ENCODE measurements at places on chromosomes 7 and 10.

- DNase-seq, result no peak
Measured at GRCh38 chr7:31550432-31550831, 36.5 kb downstream of the ITPRID1 start.

GRCh38 chr10:99435986-99436638 is 5.7 kb upstream of the GOT1 start:
- no peak for DNase-seq

- DNase-seq, result no peak
Measured at GRCh38 chr7:149879766-149880637, 6.2 kb downstream of the ATP6V0E2 start.

DNA sequence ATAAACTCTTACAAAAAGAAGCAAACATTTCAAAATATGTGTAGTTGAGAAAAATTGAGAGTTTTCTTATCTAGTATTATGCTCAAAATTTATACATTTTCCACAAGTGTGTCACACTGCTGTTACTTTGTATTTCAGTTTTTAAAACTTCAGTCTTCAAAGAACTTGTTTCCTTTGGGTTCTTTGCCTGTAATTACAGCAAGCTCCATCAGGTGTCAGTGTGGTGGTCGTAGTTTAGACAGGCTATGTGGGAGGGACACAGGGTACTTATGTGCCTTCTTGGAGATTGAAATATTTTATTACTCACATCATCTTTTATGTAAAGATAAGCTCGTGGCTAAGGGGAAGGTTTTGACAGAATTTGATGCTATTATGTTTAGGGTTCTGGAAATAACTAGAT is 360.5 kb downstream of the FGFR2 start:
- no peak for DNase-seq

GRCh38 chr10:112875476-112876267 is 74.4 kb upstream of the TCF7L2 start:
- DNase-seq, result no peak

GRCh38 chr7:104538152-104538551 is 209.7 kb downstream of the LHFPL3 start:
- DNase-seq, result no peak

- no peak for DNase-seq
Measured at GRCh38 chr7:120617275-120617674, 240.7 kb downstream of the TSPAN12 start.

DNA sequence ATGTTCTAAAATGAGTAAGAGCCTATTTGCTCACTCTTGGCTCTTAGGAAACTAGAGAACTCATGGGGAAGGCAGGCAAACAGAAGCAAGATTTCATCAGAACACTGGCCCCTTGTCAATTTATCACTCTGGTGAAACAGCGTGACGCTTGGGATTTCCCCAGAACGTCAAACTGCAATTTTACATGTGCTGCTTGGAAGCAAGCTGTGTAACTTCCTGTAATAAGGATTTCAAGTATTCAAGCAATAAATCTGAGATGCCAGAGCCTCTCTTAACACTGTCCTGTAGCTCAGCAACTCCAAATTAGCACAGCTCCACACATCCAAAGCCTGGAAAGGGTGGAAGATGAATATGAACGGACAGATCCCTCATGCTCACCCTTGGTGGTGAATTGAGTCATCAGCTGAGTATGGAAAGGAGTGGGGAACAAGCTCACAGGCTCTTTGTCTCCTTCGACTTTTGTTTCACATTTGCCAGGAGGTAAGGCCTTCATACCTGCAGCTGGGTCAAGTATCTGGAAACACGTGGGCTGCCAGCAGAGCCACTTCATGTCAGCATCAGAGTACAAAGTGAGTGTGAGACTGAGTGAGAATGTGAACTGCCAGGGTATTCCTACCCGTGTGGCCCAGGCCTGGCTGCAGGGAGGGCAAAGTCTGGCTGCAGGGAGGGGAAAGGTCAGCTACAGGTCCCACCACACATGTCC is 140.4 kb upstream of the NAMPT start:
- no peak for DNase-seq

DNA sequence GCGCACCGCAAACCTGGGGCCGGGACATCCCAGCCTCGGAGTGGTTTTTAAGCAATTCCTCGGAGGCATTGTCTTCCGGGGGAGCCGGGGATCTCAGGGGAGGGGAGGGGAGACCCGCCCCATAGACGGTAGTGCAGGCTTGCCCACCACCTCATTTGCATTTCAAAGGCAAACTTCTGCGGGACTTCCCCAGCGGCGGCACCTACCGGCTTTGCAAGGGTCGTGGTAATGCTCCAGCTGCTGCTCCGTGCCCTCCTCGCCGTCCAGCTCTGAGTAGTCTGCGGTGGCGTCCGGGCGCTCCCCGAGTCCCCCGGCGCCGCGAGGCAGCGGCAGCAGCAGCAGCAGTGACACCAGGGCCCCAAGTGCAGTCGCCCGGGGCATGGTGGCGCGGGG is 425 bp downstream of the TLL2 start:
- no peak for DNase-seq

GRCh38 chr7:138556771-138557484 is 96.9 kb downstream of the TRIM24 start:
- DNase-seq, result no peak

DNA sequence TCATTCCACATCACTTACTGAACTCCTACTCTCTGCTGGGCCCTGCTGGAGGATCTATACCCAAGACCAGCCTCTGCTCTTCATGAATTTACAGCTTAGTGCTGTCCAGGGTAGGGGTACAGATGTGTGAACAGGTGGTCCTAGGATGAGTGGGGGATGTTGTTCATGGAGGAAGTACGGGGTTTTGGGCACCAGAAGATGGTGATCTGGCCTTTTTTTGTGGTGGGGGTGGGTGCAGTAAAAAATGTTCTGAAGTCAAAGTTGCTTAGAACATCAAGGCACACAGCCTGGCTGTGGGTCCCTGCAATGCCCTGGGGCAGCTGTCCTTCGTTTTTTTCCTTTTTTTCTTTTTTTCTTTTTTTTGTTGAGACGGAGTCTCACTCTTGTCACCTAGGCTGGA is 34.2 kb upstream of the GNA12 start:
- no peak for DNase-seq

GRCh38 chr7:136693166-136694119 is 175.0 kb upstream of the CHRM2 start:
- no peak for DNase-seq

- no peak for DNase-seq
Measured at GRCh38 chr10:123442901-123443300, 223.3 kb upstream of the GPR26 start.

- DNase-seq, result no peak
Measured at GRCh38 chr10:26468700-26469099, 30.6 kb downstream of the APBB1IP start.

DNA sequence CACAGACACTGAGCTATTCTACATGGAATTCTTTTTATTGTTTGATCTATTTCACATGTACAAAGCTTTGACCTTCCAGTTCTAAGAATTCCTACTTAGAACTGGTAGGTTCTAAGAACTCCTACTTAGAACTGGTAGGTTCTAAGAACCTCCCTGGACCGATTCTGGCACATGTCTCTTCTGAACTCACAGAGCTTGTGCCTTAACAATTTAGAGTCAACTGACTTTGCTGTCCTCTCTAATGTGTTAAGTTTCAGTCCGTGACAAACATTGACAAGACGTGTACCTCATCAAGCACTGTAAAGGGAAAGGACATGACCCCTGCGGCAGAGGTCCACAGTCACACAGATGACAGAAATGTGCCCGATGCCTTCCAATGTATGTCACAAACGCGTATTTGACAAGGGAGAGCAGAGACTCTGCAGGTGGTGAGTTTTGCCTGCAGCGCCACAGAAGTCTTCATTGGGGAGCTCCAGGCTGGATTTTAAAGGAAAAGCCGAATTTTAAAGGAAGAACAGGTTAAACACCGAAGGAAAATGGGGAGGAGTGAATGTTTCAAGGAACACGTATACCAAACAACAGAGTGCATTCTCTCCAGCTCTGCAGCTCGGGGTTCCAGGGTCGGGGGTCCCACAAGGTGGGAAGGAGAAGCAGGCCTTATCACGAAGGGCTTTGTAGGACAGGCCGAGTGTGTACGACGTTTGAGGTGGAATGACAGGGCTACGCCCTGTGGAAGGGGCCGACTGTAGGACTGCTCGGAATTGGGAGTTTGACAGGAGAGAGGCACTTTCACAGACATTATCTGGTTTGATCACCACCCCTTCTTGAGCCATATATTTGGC is 161.1 kb upstream of the KLF14 start:
- DNase-seq, result no peak

- no peak for DNase-seq
Measured at GRCh38 chr7:99651290-99651689, 28.5 kb downstream of the CYP3A5 start.

DNA sequence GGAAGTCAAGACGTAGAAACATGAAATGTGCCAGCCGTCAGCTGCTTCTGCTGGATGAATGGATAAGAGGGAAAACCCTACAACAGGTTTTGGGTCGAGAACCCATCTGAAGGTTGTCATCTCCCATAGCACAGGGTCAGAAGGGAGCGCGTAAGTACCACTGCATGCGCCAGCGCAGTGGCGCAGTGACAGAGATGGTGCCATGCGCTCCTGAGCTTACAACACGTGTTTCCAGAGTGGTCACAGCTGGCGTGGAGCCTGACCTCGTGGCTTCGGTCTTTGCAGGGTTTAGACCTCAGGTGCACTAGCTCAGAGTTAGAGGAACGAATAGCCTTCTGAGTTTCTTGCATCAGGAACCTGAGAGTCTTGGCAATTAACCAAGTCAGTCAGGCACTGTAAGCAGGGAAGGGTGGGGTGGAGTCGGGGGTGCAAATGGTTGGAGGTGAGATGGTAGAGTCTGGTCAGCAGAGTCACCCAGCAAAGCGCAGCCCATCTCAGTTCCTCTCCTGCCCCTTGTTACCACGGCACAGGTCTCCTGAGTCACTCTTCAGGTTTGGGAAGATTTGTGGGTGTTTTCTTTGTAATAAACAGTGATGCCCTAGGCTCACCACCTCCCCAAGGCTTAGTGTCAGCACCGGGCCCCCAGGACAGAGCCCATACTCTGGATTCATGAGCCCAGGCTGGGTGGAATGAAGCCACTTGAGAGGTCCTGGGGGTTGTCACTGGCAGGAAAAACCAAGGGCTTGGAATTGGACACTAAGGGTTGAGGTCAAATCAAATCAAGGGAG is 84.1 kb upstream of the PPIF start:
- no peak for DNase-seq

DNA sequence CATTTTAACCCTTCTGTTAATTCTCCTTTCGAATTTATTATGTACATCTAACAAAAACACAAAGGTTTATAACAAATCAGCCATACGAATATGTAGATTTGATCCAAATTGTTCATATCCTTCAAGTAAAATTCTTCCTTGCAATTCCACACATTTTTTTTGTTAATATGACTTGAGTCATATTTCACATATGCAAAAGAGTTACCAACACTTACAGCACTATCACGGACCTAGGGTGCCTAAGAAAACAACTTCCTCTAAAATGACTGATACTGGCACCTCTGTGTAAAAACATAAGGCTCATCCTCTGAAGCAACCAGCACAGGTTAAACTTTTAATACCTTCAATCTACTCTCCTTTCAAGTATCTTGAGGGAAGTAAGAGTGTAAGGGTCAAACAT is 451.8 kb downstream of the SEMA3D start:
- DNase-seq, result no peak

- no peak for DNase-seq
Measured at GRCh38 chr7:6015917-6016652, 7.0 kb downstream of the AIMP2 start.

- no peak for DNase-seq
Measured at GRCh38 chr10:97259119-97259518, 33.3 kb downstream of the ARHGAP19 start.

GRCh38 chr10:110698782-110699201 is 54.7 kb downstream of the RBM20 start:
- no peak for DNase-seq

DNA sequence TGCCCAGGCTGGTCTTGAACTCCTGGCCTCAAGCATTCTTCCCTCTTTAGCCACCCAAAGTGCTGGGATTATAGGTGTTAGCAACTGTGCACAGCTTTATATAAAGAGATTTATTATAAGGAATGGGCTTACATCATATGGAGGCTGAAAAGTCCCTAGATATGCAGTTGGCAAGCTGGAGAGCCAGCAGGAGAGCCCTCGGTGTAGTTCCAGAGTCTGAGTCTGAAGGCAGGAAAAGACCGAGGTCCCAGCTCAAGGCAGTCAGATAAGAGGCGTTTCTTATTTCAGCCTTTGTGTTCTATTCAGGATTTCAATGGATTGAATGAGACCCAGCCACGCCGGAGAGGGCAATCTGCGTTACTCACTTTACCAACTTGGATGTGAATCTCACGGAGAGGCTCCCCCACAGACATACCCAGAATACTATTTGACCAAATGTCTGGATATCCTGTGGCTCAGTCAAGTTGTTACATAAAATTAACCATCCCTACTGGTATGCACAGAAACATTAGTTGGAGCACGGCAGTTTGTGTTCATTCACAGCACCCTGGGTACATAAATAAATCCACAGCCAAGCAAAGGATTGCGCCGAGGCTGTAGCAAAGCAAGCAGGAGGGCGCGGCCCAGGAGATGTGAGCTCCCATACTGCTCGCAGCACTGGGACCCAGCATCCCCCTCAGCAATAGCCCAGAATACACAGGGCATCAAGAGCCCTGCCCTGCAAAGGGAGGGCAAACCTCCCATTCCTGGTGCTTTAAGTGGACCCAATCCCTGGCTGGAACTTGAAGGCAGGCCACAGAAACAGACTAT is 158.4 kb upstream of the ZNF32 start:
- DNase-seq, result no peak

DNA sequence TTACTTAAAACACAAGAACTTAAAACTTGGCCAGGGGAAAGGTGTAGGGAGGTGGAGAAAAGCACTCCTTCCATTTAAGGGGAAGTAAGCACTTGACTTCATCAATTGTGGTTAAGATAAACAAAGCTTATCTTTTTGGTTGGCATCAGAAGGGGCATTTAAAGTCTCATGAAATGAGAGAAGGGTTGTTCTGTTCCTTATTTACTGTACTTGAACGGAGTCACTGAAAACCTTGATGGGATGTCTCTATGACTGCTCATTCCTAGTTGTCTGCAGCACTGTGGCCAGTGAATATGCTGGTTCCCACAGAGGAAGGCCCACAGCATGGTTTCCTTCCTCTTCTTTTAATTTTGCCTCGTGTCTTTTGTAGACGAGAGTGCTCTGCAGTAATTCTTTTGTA is 229.3 kb downstream of the AUTS2 start:
- no peak for DNase-seq

DNA sequence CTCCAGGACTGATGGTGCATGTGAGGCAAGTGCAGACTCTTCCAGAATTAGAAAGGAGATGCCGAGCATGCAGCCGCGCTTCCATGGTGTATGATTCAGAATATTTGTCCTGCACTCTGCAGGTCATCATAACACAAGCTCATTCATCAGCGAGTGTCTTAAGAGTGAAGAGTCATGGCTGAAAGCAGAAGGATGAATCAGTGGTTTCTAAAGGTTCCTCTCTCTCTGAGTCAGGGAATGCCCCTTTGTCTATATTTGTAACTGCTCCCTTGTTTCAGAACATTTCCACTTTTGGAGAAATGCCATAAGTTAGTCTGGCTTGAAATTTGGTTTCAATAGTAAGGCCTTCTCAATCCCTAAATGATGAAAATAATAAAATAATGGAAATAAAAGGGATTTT is 52.3 kb downstream of the HECW1 start:
- no peak for DNase-seq

GRCh38 chr7:43309706-43310022 is 197.2 kb downstream of the HECW1 start:
- DNase-seq, result no peak

Data from stimulated activated CD8-positive, alpha-beta memory T cell treated with anti-CD3 and anti-CD28 coated beads, Interleukin-2, amount 100 ng/mL, for 1 hour (primary cell).